ENCODE measurements at places on chromosomes 12 and 14. TPM values are rescaled to one million over a fixed set of nuclear protein-coding genes. Genes with fewer than 3 reads are reported as not detected.
A peak's percentile ranks its signal among the peaks of the same experiment; 100 is the strongest.

- DNase-seq: peak; percentile 55
Measured at GRCh38 chr14:91398707-91399106, 18.9 kb downstream of the CCDC88C start.

DNA sequence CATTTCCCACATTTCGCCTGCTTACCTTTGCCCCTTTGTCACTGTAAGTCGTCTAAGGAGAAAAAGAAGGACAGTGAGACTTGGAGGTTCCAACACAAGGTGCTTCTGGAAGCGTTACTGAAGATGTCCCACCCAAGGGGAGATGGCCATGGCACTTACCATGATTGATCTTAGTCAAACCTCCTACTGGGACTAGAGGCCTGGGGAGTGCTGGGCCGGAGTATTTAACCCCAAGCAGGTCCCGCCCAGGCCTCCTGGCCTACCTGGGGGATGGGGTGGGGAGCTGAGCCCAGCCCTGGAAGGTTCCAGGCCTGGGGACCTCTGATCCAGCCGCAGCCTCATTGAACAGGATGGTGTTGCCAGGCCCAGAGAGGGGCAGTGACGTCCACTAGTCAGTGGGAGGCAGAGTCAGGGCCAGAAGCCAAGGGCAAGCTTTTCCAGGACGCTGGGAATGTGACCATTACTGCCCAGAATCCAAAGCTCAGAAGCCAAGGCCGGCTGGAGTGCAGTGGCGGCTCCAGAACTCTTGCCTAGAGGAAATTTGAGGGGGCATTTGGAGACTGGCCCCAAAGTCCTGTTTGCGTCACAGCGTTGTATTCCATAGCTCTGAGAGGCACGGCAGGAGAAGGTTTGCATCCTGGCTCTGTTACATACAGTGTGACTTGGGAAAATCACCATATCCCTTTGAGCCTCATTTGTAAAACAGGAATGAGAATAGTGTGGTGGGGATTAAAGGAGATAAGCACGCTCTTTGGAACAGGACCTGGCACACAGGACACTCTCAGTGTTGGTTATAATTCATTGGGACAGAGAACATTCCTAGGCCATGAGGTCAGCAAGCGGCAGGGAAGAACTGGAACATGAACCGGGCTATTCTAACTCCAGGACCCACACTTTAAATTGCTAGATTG is at the start of gene HPD:
HPD (minus strand) TSS at position 198 of the 911 bp plus-strand sequence; CDS start at position 162, 36 bp downstream.
- peak; percentile 73 for DNase-seq

- DNase-seq: no peak
Measured at GRCh38 chr12:119157528-119157927, 21.2 kb upstream of the HSPB8 start.

DNA sequence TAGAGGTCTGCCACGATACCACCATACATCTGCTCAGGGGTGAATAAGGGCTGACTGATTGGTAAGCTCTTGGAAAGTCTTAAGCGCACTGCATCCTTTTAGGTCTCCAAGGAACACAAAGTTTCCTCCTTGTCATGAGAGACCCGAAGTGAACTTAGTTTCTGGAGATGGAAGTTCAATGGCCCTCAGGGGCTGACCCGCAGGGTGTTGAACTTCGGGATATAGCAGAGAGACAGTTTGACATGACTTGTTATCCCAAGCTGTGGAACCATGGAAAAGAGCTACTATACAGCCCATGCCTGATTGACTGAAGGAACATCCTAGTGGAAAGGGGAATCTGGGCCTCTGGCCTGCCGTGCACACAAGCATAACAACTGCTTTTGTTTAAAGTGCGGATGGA is 26.9 kb upstream of the CPNE8 start:
- no peak for DNase-seq

GRCh38 chr12:95963096-95963495 is 20.0 kb downstream of the AMDHD1 start:
- no peak for DNase-seq

Gene NANOG
- total RNA-seq: 147 TPM

Gene LRP1-AS
- total RNA-seq: not detected

Gene SLC24A4
- total RNA-seq: not detected

Gene TAS2R14
- total RNA-seq: 0.10 TPM

Gene CLEC1B
- total RNA-seq: not detected

Gene PLEKHG7
- not detected for total RNA-seq

Gene CABP1
- 6.0 TPM for total RNA-seq

Gene ERC1
- total RNA-seq: 17.0 TPM

Gene CCDC177
- 0.17 TPM for total RNA-seq

Gene TBX3
- total RNA-seq: 0.30 TPM

Data from H7 (cell line).